Mesenteric fat pad (tissue), 1 donor: ENCODE measurements at places on chromosomes 2 and 18. TPM values are rescaled to one million over a fixed set of nuclear protein-coding genes. Genes with fewer than 3 reads are reported as not detected.
A peak's percentile ranks its signal among the peaks of the same experiment; 100 is the strongest.

The CROCC2 gene
- total RNA-seq: not detected

DNA sequence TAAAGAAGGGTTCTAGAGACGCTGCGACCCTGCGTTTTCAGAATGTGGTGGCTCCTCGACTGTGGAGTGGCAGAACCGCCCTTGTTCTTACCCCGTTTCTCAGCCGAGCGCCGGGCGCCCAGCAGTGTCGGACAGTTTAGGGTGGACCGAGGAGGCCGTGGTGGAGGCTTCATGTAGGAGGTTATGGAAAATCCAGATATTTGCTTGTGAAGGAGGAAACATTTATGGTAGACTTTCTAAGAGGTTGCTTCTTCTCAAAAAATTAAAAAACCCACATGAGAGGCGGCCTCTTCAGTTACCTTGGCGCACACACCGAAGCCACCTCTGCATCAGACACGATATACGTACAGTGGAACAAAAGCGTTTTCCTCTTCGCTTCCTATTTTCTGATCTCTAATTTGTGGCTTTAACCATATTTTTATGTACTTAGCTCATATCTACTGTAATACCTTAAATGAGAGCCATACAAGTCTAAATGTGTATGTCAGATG is 120.8 kb downstream of the NFATC1 start:
- DNase-seq: peak; percentile 41

GRCh38 chr18:13409997-13410396 is 191.4 kb downstream of the LDLRAD4 start:
- DNase-seq: no peak

The LIPG gene
- total RNA-seq: 2.2 TPM

DNA sequence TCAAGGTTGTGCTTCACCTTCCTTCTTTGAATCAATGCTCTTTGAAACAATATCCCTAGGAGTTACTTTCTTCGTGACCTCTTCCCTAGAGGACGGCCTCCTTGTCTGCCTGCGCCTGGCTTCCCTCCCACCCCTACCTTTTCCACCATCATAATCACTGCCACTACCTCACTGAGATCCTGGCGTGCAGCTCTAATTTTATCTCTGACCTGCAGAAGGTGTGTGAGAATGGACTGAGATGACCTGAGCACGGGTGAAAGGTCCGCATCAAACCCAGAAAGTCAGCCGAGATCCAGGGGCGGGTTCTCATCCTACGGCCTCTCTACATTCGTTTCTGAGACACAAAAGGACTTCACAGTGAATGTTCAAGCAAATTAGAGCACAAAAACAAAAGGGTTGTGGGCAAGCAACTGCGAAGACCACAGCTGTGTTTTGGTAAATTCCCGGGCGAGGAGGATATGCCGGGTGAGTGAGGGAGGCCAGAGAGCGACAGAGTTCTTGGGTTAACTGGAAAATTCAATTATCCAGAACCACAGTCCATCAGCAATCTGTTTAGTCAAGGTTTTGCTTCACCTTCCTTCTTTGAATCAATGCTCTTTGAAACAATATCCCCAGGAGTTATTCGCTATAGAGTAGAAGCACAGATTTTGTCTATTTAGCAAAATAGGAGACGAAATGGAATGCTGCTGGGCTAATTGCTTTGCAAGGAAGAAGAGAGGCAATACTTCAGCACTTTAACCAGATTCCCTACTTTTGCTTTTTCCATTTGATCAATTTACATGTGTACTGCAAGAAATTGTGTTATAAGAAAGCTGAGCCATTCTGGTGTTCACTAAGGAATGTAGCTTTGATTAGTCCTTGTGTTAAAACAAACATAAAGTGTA is 212.6 kb downstream of the ACKR3 start:
- no peak for DNase-seq

DNA sequence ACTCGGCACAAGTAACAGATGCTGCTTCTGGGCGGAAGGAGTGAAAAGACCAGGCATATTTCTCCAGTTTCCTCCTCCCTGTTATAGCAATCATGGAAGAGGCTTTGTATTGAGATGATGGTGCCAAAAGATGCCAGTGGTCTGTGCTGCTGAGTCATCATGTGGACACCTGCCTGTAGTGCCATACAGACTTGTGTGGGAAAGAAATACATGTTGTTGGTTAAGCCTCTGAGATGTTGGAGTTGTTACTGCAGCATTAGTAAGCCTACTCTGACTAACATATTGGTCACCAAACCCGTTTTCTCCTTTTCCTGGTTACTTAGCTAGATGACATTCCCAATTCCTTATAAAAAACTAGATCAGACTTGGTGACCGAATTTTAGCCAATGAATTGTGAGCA is 356.9 kb downstream of the ZNF521 start:
- DNase-seq: no peak

The HAAO gene
- total RNA-seq: 2.8 TPM

GRCh38 chr2:10499911-10500521 is 51.9 kb upstream of the ODC1 start:
- DNase-seq: peak; percentile 87

The RUFY4 gene
- 0.42 TPM for total RNA-seq

GRCh38 chr2:10876963-10877362 is 34.8 kb upstream of the KCNF1 start:
- no peak for DNase-seq

- DNase-seq: no peak
Observed at GRCh38 chr2:181760521-181760920, 80.2 kb upstream of the NEUROD1 start.

GRCh38 chr18:10840743-10841142 is 308.6 kb downstream of the PIEZO2 start:
- no peak for DNase-seq

- DNase-seq: no peak
Observed at GRCh38 chr2:63345285-63345633, 243.0 kb downstream of the WDPCP start.

DNA sequence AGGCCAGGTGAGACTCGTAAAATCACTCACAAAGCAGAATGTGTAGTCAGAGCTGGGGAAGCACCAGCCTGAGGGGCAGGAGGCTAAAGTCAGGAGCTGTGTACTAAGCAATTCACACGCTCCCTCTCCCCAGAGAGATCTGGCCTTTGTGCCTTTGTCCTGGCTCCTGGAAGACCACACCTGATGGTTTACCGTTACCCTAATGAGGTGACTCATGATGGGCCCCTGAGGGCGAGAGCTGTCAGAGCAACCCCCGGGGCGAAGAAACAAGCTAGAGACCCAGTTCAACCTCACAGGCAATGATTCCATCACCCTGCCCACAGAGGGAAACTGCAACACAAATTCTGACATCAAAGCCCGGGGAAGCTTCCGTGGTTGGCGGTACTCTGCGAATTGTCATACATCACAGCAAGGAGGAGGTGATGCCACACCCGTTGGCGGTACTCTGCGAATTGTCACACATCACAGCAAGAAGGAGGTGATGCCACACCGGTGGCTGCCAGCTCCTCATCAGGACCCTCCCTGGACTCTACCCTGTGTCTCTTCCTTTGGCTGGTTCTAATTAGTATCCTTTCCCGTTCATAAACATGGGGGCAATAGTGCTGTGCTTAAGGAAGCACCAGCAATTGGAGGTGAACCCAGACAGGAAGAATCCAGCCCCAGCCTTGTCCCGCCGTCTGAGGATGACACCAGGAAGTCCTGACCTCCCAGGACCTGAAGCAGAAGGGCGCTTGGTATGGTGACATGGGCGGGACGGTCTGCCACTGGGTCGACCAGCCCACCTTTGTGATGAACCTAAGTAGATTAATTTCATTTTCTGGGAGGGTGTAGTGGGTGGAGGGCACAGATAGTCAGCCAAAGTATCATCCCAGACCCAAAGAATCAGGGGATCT is 30.5 kb downstream of the B3GNT7 start:
- no peak for DNase-seq

The CDH20 gene
- total RNA-seq: 0.74 TPM

GRCh38 chr2:206798000-206798399 is 32.6 kb downstream of the FASTKD2 start:
- DNase-seq: no peak

- DNase-seq: peak; percentile 74
Observed at GRCh38 chr18:78900938-78901909, 78.4 kb upstream of the SALL3 start.

The PSTPIP2 gene
- total RNA-seq: 8.8 TPM

- no peak for DNase-seq
Observed at GRCh38 chr18:24190590-24190989, 51.7 kb downstream of the CABYR start.

GRCh38 chr2:86045541-86045940 is 60.1 kb downstream of the POLR1A start:
- DNase-seq: no peak

The VIT gene
- 5.0 TPM for total RNA-seq

- no peak for DNase-seq
Observed at GRCh38 chr2:44836916-44837315, 104.6 kb upstream of the SIX3 start.

DNA sequence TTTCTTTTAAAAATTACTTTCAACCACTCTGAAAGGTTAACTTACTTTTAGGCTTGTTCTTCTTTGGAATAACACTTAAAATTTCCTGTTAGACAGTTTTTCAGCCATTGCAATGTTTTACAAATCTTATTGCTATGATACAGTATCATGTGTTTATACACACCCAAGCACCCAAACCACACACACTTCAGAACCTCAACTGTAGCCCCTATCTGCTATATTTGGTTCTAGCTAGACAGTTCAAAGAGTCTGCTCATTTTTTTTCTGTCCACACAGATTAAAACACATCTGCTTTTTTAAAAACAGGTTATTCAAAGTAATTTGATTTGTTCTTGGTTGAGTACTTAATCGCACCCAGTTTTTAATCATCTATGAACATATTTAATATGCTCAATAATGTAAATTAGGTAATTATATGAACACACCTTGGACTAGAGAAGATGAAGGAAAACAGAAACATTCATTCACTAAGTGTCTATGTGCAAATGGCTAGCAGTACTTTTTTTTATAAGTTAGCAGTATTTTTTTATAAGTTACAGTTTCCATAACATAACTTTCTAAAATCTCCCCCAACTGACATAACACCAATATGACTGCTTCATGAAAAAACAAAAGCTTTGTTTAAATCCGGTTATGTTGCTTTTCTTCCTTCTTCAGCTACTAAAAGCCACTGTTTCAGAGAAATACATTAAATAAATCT is 17.6 kb downstream of the FBXO11 start:
- DNase-seq: no peak

GRCh38 chr2:176242276-176242675 is 27.0 kb upstream of the MTX2 start:
- no peak for DNase-seq

The GLI2 gene
- total RNA-seq: 4.1 TPM

The DES gene
- total RNA-seq: 62.5 TPM

DNA sequence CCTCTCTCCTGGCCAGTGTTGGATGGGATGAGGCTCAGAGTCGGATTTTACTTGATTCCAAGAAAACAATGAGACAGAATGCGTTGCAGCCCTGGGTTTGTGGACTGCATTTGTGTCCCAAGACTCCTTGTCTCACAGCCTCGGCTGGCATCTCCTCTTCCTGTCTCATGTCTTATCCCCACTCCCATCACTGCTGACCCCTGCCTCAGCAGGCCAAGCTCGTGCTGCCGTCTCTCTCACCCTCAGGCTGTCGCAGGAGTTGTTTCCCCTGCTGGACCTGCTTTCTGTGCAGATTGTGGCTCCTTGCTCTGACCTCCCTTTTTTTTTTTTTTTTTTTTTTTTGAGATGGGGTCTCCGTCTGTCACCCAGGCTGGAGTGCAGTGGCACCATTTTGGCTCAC is 70.2 kb upstream of the RALBP1 start:
- DNase-seq: peak; percentile 88

DNA sequence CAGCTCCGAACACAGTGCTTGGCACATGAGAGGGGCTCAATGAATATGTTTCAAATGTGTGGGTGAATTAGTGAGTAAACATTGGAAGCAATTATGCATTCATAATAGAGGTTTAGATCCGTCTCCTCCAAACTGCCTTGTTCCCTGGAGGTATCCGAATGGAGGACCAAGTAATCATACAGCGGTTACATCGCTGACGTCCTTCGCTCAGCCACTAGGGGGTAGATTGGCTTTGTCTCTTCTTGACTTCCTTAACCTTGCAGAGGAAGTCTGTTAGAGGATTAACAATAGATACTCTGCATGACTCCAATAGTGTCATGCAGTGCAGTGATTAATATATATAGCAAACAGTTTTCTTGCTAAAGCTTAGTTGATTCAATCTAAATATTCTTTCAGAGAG is 517.0 kb downstream of the PTPRM start:
- DNase-seq: no peak

- peak; percentile 89 for DNase-seq
Observed at GRCh38 chr2:218259099-218259961, 1.5 kb upstream of the GPBAR1 start.

The MAPK4 gene
- not detected for total RNA-seq

GRCh38 chr2:114488841-114489530 is 46.5 kb downstream of the DPP10 start:
- no peak for DNase-seq

GRCh38 chr2:99554238-99554637 is 64.4 kb upstream of the REV1 start:
- no peak for DNase-seq

GRCh38 chr18:69758458-69758857 is 189.2 kb downstream of the CD226 start:
- DNase-seq: no peak

DNA sequence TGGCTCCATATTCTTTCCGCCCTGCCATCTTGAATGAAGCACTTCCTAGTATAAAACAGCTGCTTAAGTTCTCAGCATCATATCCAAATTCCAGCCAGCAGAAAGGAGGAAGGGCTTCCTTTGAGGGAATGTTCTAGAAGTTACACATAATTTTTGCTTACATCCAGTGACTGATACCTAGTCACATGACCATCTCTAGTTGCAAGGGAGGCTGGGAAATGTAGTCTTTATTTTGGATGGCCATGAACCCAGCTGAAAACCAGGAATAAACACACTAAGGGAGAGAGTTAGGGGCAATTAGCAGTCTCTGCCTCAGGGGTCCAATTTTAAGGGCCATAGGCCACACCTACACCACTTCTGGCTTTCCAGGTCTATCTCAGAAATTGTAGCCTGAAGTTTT is 57.8 kb upstream of the LMAN1 start:
- DNase-seq: no peak

DNA sequence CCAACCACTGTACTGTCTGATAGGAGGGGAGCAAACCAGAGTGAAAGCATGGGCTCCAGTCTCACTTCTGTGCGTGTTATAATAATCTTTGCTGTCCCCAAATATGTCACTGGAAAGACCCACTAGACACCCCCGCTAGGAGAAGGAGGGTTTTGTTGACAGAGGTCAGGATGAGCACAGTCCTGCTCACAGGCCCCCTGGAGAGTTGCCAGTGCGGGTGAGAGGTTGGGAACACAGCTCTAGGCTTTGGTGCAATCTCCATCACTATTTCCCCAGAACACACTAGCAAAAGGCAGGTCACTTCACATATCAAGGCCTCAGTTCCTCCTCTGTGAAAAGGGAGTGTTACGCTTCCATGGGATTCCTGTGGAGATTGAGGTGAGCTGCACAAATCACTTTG is 9.7 kb downstream of the XDH start:
- no peak for DNase-seq

- DNase-seq: no peak
Observed at GRCh38 chr2:177315364-177315763, 50.8 kb upstream of the NFE2L2 start.

The ASTL gene
- not detected for total RNA-seq

The PAX8 gene
- total RNA-seq: 5.3 TPM

GRCh38 chr2:189782221-189782671 is 1.9 kb downstream of the ORMDL1 start:
- no peak for DNase-seq

The NAT8 gene
- not detected for total RNA-seq

- no peak for DNase-seq
Observed at GRCh38 chr2:219520079-219520478, 5.8 kb downstream of the ASIC4 start.

The RAX gene
- not detected for total RNA-seq

- DNase-seq: no peak
Observed at GRCh38 chr2:5026571-5027234, 665.5 kb upstream of the SOX11 start.

The TMEM247 gene
- not detected for total RNA-seq

The RGPD4 gene
- total RNA-seq: not detected
